ENCODE measurements at places on chromosomes 4 and X.

DNA sequence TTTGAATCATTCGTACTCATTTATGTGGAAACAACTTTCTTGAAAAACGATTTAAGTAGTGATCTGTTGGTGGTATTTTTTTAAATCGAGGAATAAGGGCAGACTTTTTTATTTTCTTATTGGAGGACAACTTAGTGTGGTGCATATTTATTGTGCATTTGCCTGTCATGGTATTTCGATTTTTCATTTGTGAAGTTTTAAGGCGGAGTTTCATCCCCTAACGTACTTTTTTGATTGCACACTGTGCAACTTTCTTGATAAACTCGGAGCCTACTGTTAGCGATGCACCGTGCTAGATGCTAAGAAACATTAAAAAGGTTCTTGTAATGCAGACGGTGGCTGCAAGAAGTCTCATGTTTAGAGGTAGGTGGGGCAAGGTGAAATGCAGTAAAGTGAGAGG is 1.4 kb downstream of the ZFX start:
- DNase-seq, result no peak

DNA sequence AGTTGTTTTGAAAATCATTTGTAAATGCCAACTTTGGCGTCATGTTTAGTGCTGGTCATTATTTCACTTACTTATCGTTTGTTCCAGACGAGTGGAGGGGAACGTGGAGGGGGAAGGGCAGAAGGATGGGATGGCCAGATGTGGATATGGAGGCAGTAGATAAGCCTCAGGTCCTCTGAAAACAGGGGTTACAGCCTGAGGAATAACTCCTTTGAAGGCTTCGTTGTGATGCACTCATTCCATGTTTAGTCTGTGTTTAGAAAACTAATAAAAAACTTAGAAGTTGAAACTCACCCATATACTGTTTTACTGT is 1.1 kb downstream of the MOB1B start:
- DNase-seq, result no peak

DNA sequence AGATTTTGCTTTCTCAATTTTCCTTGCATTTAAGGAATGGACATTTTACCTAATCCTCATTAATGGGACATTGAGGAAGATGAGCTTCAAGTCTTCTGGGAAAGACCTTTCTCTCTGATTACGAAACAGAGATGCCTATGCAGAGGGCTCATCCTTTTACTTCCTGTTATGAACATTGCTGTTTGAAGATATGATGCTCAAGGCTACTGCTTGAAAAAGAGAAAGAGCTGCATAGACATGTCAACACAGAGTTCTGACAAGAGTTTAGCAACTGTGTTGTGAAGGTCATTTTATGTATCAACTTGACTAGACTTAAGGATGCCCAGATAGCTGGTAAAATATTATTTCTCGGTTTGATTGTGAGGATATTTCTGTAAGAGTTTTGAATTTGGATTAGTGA is 13.8 kb upstream of the GNPDA2 start:
- no peak for DNase-seq

- no peak for DNase-seq
Observed at GRCh38 chr4:9969526-9970398, 51.5 kb downstream of the SLC2A9 start.

All from SK-N-MC (cell line).